ENCODE measurements at places on chromosomes 1 and 21.

DNA sequence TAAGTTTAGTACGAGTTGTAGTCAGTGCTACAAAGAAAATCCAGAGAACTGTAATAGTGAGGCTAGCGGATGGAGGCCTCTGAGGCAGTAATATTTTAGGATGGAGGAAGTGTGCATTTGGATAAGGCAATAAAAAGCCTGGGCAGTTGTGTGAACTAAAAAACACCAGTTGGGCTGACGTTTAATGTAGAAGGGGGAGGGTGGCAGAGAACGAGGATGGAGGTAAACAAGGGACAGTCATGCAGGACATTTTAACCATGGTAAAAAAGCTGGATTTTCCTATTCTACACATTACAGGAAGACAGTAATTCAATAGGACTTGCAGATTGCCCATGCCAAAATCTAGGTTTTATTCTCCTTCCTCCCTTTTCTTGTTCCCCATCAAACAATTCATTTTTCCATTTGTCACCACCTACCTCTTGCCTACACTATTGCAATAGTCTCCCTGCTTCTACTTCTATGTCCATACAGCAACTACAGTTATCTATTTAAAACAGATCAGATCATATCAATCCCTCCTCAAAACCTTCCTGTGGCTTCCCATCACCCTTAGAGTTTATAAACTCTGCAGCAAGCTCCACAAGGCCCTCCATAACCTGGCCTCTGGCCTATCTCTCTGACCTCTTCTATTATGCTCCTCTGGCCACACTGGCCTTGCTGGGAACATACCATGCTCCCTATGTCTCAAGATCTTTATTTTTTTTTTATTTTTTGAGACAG is 27.7 kb downstream of the ERO1B start:
- DNase-seq: no peak

DNA sequence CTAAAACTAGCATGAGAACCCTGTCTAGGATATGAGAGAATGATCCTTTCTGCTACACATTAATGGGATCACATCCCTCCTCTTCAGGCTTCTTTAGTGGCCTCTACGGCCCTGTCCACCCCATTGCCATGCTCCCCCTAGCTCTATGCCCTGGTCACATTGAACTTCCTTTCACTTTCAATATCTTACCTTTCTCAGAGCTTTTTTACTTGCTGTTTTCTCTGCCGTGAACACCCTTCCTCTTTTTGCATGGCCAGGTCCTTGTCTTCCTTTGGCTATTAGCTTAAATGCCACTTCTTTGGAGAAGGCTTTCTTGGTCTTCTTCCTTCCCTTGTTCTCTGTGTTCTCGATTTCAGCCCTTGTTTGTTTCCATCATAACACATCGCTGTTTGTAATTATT is 97.4 kb downstream of the GIPC2 start:
- no peak for DNase-seq

GRCh38 chr1:179107706-179108629 is 26.1 kb downstream of the TOR3A start:
- DNase-seq: no peak

GRCh38 chr1:17032741-17033140 is 21.0 kb upstream of the ATP13A2 start:
- DNase-seq: no peak

DNA sequence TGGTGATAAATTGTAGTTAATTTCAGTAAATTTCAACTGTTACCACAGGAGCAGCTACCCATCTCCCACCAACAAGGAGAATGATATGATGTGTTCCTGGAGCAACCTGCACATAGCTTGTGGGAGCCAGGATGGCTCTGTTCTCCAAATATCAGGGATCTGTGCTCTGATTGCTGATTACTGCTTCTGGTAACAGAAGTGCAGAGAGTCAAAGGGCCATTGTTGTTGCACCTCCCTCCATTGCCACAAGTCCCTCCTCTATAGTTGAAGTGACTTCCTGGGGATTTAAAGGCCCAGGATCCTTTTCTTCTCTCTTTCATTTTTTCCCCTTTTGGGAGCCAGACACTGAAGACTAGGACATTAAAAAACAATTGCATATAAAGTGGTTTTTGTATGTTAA is 51.6 kb upstream of the HPDL start:
- DNase-seq: no peak

DNA sequence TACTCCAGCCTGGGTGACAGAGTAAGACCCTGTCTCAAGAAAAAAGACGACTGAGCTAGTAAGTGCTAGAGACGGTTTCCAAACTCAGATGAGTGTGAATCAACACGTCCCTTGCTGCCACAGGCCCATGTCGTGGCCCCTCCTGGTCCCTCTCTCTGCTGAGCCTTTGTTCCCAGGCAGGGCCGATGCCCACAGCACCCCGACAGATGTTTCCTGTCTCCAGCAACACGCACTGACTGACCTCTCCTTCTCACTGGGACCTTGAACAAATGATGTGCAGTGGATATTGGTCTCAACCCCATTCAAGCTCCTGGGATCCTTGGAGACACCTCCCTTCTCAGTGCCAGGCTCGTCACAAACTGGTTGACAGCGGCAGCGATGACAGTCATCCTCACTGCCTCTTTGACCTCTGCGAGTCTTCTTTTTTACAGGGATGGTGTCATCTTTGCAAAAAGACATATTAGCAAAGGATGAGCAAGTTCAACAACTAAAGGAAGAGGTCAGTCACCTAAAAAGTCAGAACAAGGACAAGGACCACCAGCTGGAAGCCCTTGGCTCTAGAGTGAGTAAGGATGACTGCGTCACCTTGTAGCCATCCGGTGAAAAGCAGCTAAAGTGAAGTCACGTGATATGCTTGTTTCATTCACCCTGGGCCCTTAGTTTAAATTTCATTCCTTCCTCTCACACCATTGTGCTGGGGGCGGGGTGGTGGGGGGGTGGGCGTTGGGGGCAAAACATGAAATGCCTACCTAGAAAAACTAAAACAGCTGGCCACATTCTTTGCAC is 65.8 kb downstream of the FHAD1 start:
- no peak for DNase-seq

GRCh38 chr1:71753746-71754145 is 528.6 kb downstream of the NEGR1 start:
- no peak for DNase-seq

GRCh38 chr21:27694667-27695066 is 727.8 kb upstream of the ADAMTS5 start:
- no peak for DNase-seq

DNA sequence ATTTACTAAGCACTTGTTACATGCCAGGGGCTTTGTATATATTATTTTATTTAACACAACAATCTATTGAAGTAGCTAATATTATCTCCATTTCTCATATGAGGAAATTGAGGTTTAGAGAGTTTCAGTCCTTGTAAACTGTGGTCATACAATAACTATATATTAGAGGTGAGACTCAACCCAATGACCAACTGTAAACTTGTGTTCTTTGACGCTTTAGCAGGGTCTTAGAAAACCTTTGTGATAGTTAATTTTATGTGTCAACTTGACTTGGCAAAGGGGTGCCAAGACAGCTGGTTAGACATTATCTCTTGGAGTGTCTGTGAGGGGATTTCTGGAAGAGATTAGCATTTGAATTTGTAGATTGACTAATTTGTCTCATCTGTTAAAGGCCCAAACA is 252.4 kb upstream of the B3GALT2 start:
- no peak for DNase-seq

DNA sequence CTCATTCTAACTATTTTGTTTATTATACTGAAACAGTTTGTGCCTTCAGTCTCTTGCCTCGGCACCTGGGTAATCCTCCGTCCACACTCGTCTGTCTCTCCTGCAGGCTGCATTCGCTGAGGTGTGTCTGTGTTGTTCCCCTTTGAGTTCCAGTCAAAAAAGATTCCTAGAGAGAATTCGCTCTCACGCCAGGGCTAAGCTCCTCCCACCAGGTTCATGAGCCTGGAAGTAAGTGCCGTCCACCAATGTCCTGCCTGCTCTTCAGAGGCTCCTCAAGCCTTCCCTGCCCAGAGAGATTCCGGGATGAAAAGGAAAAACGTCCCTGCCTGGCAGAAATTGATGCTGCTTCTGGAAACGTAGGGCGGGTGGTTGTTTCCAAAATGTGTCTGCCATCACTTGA is 12.9 kb downstream of the KIAA2013 start:
- DNase-seq: no peak

- no peak for DNase-seq
These were observed 603.8 kb upstream of the USP24 start for GRCh38 chr1:55819011-55819410.

GRCh38 chr1:232880354-232880753 is 70.1 kb upstream of the NTPCR start:
- no peak for DNase-seq

All from stimulated activated CD8-positive, alpha-beta memory T cell treated with anti-CD3 and anti-CD28 coated beads, Interleukin-4, amount 100 ng/mL, for 1 hour (primary cell).